ENCODE measurements at places on chromosomes 2 and 18. TPM values are rescaled to one million over a fixed set of nuclear protein-coding genes. Genes with fewer than 3 reads are reported as not detected.
A peak's percentile ranks its signal among the peaks of the same experiment; 100 is the strongest.

MYO3B gene
- not detected for total RNA-seq

CTLA4 gene
- total RNA-seq: 0.86 TPM

GAL3ST2 gene
- total RNA-seq: not detected

C2orf72 gene
- 0.97 TPM for total RNA-seq

GRCh38 chr2:20935168-20935775, 108.6 kb downstream of the APOB start:
- DNase-seq: no peak

DNA sequence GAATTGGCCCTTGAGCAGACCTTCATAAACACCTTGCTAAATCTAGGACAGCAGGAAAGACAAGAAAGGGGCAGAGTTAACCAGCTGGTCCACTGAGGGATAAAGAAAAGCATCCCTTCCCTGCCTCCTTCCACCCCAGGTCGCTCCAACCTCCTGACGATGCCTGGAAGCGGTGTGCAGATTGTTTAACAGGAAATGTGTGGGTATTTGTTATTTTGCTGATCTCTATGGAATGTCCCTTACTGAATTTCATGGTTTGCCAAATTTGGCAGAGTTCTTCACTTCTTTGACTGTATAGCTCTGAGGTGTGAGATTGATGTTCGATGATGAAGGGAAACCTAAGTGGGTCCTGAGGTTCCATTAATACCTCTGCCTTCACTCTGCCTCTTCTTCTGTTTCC, 72.9 kb downstream of the MAP3K20 start:
- no peak for DNase-seq

GRCh38 chr2:70994009-70994698, 519 bp downstream of the TEX261 start:
- peak; percentile 65 for DNase-seq

- DNase-seq: no peak
Observed at GRCh38 chr2:29317801-29318485, 202.7 kb downstream of the CLIP4 start.

- peak; percentile 79 for DNase-seq
Observed at GRCh38 chr2:241561832-241562231, 3.3 kb downstream of the BOK start.

- no peak for DNase-seq
Observed at GRCh38 chr18:32175265-32175664, 14.6 kb upstream of the MEP1B start.

GRCh38 chr2:136328207-136328795, 210.4 kb upstream of the CXCR4 start:
- no peak for DNase-seq

- no peak for DNase-seq
Observed at GRCh38 chr18:38751898-38752297, 1186.3 kb upstream of the CELF4 start.

DNA sequence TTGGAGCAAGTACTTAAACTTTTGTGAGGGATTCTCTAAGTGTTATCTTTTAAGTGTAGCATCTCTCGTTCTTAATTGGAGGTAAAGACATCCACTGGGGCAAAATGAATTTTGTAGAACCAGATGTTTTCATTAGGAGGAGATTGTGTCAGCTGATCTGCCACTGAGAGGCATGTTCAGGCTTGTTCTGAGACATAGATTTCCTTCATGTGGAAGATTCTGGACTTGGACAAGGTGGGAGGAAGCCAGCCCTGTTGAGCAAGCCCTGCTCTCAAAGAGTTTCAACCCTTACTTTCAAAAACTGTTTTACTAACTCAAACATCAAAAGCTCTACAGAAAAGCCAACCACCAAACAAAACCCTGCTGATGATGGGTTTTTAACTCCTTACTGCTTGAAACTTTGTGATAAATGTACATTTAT, 6.5 kb downstream of the MAP4K4 start:
- no peak for DNase-seq

GRCh38 chr2:153858250-153858649, 13.5 kb upstream of the GALNT13 start:
- DNase-seq: no peak

GRCh38 chr2:229856413-229856812, 65.4 kb downstream of the TRIP12 start:
- DNase-seq: no peak
